Coronary artery (tissue), 2 donors: ENCODE measurements at places on chromosomes 2 and 18.

DNA sequence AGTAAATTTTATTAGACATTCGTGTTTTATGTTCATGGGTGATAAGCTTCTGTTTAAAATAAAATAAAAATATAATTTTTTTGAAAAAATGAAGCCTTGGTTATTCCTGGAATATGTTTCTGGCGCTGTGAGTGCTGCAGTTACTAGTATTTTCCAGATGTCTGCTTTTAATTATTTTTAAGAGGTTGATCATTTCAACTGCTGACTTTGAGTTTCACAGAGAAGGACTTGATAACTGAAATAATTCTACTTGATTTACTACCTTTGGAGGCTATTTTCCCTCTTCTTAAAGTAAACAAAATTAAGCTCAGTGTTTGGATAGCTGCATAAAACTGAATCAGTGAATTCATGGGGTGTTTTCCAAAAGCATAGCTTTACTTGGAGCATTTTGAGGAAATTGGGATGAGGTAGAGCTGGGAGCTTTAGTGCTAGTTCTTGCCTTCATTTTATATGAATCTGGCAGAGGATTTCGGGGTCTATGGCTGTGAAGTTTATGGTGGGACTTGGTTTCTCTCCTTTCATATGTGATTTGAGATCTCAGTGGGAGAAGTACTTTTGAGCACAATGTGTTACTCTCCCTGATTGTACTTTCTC is 666.5 kb downstream of the DCDC2C start:
- no peak for DNase-seq

DNA sequence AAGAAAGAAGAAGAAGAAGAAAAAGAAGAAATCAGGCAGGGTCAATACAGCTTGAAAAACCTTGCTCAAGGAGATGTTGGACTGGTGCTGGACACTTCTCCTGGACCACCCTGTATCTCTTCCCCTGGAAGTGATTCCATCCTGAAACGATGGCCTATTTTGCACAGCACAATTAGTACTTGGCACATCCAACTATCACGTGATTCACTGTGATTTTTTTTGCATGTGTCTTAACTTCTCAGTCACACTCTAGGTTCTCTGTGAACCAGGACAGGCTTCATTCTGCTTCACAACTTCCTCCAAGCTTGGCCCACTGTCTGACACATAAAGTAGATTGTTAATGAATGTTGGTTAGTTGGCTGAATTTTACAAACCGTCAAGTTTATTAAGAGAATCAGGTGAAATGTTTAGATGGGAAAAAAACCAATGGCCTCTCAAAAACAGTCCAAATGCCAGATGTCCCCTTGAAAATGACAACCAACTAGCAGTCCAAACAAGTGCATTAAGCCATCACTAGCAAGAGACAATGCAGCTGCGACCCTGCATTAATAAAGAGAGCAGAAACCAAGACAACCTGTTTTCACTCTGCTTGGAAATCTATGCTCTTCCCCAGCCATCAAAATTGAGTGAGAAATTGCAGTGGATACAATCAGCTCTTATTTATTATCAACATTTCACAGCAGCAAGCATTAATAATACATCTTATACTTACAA is 300.0 kb upstream of the CHAC2 start:
- DNase-seq, result no peak

DNA sequence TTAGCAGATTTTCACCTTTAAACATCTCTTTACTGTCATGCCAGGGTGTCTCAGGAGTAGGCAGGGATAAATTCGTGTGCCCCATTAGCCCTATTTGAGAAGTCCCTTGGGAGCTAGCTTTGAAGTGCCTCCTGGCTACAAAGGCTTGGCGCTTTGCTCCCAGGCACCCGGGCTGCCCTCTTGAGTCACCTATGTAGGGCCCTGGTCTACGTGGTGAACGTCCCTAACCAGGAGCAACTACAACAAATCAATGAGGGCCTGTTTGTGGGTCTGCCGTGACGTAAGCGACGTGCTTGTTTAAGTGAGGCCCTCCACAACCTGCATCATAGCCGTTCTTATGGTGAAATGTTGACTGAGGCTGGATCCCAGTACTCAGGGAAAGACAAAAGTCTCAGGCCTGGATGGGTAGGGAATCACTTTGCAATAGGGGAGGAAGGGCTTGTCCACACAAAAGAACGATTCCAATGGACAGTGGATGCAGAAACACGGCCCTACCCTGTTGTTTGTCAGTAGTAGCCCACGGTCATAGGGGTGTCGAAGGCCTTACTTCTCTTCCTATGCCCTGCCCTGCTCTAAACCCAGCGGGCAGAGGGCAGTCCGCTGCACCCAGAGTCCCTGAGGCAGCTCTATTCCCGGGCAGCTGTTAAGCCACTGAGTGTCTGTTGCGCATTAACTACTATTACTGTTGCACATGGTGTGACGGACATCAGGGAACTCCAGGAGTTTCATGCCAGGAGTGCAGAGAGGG is 93.9 kb downstream of the INHBB start:
- DNase-seq, result peak; percentile 50

DNA sequence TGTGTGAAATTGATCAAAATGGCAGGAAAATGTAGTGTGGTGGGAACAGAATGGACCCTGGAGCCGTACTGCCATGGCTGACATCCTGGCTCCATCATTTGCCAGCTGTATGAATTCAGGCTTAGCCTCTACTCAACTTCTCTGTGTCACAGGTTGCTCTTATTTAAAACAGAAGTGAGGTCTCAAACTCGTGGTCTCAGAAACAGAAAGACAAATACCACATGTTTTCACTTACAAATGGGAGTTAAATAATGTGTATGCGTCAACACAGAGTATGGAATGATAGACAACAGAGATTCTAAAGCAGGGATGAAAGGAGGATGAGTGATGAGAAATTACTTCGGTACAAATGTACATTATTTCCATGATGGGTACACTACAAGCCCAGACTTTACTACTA is 227.4 kb downstream of the DCC start:
- no peak for DNase-seq

DNA sequence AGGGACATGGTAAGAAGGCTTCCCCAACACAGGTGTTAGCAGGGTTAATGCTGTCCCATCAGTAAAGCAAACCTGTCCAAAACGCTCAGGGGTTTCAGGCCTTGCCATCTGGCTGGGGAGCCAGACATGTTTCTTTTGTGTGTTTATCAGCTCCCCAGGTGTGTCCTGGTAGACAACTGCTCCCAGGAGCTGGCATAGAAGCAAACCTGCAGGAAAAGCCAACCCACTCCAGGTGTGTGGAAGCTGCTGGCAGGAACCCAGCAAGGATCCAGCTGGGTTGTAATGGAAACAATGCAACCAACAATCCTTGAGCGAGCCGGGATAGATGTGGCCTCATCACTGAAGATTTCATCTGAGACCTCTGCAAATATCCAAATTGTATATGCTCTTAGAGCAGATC is 123.1 kb downstream of the RAB3GAP1 start:
- DNase-seq, result no peak

- DNase-seq, result no peak
Measured at GRCh38 chr2:158337018-158337417, 119.5 kb downstream of the CCDC148 start.

- DNase-seq, result no peak
Measured at GRCh38 chr2:7620255-7620654, 703.0 kb downstream of the RNF144A start.

GRCh38 chr2:137206069-137206468 is 440.7 kb downstream of the THSD7B start:
- DNase-seq, result no peak

GRCh38 chr2:64204703-64205102 is 60.5 kb upstream of the PELI1 start:
- DNase-seq, result no peak

GRCh38 chr2:232636788-232637420 is 3.5 kb downstream of the EFHD1 start:
- no peak for DNase-seq
